ENCODE measurements at places on chromosomes 12 and 14. TPM values are rescaled to one million over a fixed set of nuclear protein-coding genes. Genes with fewer than 3 reads are reported as not detected.
A peak's percentile ranks its signal among the peaks of the same experiment; 100 is the strongest.

The WSCD2 gene
- under 0.01 TPM for total RNA-seq

- DNase-seq, result peak; percentile 95
These were observed 36.3 kb upstream of the WDR89 start for GRCh38 chr14:63677891-63678379.

DNA sequence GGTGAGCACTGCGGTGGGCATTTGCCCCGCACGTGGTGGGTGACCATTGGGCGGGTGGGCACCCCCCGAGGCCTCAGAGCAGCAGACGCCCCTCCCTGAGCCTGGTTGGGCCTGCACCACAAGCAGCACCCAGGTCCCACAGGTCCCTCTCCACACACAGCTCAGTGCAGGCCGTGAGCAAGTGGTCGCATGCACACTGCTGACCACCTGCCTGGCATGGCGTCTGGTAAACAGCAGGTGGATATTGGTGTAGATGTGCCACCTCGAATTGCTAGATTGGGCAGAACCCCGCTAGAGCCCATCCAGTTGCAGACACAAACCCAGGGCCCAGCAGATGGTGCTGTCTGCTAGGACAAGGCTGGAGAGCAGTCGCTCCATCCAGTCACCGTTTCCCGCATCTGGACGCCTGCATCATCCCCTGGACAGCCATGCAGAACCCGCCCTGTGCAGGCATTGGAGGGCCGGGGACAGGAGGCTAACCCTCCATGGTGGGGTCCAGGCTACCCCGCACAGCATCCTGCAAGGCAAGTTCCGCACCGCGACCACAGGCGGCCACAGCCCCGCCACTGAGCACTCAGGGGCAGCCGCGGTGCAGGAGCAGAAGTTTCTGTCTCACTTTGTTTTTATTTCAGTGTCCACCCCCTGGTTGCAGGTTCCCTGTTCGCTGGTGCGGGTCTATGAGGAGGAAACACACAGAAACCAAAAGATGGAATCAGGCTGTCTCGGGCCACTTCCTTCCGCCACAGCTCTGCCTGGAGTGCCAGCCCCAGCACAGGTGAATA, 45.6 kb upstream of the RIMBP2 start:
- DNase-seq, result peak; percentile 32

GRCh38 chr14:32208490-32208889, 5.4 kb upstream of the RNU6-8 start:
- DNase-seq, result no peak

DNA sequence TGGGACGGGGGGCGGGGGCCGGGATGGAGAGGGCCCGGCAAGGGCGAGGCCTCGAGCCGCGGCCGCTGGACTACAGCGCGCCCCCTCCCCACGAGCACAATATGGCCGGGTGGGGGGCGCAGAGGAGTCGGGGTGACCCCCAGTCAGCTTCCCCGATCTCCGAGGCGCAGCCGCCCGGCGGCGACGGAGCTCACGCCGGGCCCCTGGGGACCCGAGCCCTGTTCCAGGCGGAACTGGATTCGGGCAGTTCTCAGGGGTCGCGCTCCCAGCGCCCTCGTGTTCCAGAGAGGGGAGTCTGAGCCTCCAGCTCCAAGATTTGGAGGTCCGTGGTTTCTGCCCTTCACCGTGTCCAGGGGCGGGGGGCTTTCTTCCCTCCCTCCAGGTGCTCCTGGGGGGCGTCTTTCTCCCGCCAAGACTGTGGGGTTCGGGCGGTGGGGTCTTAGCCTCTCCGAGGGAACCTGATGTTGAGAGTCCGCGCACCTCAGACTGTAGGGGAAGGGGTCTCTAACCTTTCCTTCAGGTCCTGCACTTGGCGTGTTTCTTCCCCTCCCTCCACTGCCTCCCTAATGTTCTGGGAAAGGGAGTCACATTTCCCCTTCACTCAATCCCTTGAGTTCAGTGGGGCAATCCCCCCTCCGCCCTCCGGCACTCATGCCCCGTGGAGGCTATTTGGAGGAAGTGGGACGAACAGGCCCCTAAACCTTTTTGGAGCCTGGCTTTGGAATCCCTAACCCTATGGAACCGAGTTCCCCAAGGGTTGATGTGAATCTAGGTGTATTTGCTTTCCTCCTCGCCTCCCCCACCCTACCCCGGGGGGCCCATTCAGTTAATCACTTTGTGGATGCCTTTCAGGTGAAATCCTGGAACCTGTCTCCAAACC, 584 bp downstream of the ACVR1B start:
- no peak for DNase-seq

DNA sequence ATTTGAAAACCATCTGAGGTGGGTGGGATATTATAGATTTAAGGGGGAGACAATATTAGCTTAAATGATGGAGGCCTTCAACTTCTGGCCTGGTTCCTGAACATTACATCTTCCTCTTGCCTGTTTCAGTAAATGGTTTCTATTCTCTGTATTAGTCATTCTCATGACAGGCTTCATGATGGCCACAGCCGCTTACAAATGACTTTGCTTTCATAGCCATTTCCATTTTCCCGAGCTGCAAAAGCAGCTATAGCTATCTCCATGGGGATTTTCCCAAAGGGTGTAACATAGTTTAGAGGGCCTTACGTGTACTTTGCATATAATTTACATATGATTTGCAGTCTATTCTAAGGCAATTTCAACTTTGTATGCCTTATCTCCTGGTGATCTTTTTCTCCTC, 121.8 kb downstream of the NRXN3 start:
- no peak for DNase-seq

The NRL gene
- 1.3 TPM for total RNA-seq

DNA sequence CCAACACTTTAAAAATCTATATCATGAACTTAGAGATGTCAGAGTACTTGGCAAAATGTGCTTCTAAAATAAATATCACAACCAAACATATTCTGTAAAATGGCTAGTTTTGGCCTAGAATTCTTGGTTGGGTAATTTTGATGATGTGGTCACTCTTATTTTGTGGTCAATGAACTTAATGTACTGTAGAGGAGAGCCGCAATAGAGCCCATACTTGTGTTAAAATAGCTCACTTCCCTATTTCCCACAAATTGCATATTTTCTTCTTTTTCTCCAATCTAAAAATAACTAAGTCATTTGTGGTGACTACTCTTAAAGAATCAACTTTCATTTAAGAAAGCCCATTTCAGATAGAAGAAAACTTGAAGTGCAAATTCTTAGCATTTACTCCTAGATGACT, 619.4 kb downstream of the CCER1 start:
- no peak for DNase-seq

- DNase-seq, result no peak
These were observed 31.1 kb upstream of the IFNG-AS1 start for GRCh38 chr12:67958187-67958586.

The KCNH5 gene
- total RNA-seq, result under 0.01 TPM

DNA sequence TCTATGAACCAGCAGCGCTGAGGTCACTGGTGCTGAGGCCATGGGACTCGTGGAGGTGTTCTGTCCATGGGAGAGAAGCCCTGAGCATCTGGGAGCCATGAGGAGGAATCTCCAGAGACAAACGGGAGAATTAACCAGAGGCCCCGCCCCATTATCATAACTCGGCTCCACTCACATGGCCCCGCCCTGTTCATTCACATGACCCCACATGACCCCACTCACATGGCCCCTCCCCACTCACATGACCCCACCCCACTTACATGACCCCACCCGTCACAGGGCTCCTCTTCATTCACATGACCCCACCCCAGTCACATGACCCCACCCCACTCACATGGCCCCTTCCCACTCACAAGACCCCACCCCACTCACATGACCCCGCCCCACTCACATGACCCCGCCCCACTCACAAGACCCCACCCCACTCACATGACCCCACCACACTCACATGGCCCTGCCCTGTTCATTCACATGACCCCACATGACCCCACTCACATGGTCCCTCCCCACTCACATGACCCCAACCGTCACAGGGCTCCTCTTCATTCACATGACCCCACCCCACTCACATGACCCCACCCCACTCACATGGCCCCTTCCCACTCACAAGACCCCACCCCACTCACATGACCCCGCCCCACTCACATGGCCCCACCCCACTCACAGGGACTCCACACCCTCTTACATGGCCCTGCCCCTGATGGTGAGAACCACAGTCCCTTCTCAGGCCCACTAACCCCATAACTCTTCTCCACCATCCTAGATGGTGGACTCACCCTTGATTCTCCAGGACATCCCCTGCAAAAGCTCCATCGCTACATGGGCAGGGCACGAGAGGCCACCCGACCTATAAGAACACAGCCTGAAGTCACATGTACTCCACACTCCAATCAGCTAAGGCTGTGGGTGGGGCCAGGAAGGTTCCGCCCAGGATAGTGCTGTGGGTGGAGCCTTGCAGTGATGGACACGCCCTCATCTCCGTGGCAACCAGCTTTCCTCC, 151.1 kb upstream of the SFSWAP start:
- no peak for DNase-seq

GRCh38 chr12:8849876-8850275, 27.5 kb downstream of the A2ML1 start:
- no peak for DNase-seq

The PPP2R5C gene
- 114 TPM for total RNA-seq

GRCh38 chr14:21860172-21860571, 186.6 kb upstream of the OR4E1 start:
- DNase-seq, result no peak

DNA sequence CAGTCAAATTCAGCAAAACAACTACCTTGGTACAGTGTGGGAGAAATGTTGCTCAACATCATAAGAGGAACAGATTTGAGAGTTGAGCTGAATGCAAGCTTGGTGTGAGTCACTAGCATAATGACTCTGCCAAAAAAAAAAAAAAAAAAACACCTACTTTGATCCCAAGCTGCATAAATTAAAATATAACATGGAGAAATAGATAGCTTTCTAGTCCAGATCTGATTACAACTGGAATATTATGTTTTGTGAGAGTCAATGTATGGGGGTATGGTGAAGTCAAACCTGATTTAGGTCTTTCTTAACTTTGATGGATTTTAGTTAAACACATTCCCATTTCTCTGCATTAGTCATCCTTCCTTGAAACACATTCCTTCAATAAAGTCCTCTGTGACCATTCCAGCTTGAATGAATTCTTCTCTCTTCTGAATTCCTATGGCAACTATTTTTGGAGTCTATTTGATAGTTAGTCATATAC, 188.1 kb downstream of the SLC5A8 start:
- DNase-seq, result peak; percentile 71

GRCh38 chr14:68785534-68786490, 7.1 kb downstream of the ZFP36L1 start:
- peak; percentile 83 for DNase-seq

- no peak for DNase-seq
These were observed 1282.5 kb downstream of the TMEM121 start for GRCh38 chr14:106808907-106809306.

DNA sequence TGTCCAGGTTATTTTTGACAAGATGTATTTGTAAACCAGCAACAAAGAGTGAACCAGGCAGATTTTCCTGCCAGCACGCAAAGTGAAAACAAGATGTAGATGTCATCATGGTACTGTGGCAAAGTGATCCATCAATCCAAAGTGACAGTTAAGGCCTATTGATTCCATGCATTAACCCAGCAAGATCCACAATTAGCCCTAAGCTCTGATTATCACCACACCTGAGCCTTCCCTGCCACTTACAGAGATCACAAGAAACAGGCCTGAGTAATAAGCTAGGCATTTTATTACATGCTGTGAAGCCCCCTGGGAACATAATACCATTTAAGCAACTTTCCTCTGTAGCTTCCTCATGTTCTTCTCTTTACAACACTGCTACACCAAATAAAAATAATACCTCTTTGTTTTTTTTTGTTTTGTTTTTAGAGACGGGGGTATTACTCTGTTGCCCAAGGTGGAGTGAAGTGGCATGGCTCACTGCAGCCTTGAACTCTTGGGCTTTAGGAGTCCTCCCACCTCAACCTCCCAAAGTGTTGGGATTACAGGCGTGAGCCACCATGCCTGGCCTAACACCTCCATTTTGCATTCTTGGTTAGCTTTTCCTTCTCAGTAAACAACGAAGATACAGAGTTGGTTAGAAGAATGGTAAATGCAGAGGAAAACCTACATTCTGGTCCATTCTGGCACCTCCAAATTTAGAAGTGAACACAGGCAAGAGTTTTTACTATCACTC, 85.5 kb downstream of the STON2 start:
- DNase-seq, result no peak

- DNase-seq, result peak; percentile 26
These were observed 9.8 kb downstream of the KMT5A start for GRCh38 chr12:123393747-123394146.

The SIX4 gene
- total RNA-seq, result 8.7 TPM

DNA sequence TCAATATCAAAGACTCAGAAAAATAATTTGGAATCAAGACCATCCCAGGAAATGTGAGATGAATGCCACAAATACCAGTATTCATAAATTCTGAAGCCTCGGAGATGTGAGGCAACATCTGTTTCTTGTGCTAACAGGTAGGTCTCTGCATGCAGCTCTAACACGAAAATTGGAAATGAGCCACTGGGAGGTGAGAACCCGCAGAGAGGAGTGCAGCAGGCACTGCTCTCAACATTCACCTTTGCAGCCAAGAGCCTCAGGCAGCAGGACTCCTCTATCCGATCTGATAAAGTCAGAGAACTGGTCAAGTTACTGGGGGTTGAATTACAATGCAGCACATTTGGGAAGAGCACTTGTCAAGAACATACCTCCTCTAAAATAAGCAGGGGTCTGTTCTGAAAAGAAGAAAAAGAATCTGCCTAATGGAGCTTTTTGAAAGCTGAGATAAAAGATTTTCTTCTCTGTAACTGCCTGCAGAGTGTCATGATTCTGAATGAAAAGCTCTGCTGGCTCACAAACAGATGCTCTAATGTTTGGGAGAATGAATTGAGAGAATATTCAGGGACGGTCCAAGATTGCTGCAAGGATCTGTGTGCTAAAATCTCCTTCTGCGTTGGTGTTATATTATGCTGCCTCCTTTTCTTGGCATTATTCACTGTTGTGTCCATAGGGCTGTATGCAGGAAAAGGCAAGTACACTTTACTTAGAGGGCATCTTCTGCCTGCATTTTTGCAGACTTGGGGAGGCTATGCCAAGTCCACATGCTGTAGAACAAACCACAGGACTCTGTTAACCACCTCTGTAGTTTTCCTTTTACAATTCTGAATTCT, 209.6 kb upstream of the KRR1 start:
- peak; percentile 14 for DNase-seq
